HFFc6 (cell line): ENCODE measurements at places on chromosomes 7 and 10.

DNA sequence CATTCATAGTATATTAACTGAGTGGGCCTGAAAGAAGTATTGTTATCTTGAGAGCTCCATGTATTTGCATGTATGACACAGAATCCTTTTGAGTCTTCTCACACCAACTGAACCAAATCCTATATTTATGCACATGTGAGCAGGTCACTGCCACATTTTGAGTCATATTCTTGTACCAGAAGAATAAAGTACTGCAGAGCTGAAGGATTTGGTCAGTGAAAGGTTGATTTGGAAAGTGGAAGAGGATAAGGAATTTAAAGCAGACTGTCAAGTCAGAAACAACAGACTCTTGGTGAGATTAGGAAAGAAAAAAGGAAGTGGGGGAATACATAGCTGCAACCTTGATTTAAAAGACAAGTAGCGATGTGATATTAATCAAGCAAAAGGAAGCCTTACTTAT, 121.8 kb downstream of the ARID5B start:
- DNase-seq, result no peak

DNA sequence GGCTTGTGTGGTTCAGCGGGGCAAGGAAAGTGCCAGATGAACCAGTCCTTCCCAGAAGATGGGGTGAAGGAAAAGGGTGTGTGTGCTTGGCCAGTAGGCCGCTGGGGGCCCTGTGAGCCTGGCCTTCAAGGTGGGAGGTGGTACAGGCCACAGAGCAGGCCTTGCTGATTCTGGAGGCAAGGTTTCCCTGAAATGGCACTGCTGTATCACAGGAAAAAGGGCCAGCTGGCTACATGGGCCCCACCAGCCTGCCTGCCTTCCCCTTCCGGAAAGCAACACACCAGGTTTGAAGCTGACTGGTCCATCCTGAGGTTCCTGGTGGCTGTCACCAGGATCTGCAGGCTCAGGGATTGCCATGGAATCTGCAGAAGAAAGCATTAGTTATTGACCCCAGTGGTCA, 12.5 kb downstream of the MMRN2 start:
- DNase-seq, result no peak

- DNase-seq, result no peak
Measured at GRCh38 chr10:63593576-63593975, 72.4 kb downstream of the REEP3 start.

DNA sequence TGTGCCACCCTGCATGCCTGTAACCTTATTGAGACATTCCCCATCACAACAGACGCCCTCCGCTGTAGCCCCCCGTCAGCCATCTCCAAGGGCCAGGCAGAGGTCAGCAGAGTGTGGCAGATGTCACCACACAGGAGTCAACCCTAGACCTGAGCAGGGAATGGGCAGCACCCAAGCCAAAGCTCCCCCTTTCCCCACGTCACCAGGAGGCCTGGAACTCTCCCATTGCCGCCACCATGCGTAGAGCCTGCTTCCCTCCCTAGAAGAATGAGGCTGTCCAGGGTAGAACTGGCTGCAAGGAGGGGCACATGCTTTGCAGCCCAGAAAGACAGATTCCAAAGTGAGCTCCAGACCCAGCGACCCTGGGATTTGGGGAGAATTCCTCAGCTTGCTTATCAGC, 342.9 kb downstream of the TNS3 start:
- no peak for DNase-seq

- DNase-seq, result no peak
Measured at GRCh38 chr7:39838326-39838725, 111.7 kb upstream of the CDK13 start.

DNA sequence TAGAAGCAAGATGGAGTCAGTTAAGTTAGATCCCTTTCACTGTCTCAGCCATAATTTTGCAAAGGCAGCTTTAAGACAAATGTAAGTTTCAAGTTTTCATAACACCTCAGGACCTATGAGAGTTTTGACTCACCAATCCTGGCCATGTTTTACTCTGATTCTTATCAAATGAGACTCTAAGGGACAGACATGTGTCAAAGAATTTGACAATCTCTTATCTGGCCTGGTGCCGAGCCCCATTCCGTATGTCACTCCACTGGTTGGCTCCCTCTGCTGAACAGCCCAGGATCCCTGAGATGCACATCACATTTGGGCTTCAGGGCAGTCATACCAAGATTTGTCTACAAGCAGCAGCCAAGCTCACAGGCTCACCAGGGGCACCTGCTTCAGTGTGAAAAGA, 187.6 kb upstream of the STK17A start:
- DNase-seq, result no peak

- DNase-seq, result no peak
Measured at GRCh38 chr7:69176841-69177240, 421.4 kb upstream of the AUTS2 start.
